ENCODE measurements at places on chromosomes 3 and 15.

DNA sequence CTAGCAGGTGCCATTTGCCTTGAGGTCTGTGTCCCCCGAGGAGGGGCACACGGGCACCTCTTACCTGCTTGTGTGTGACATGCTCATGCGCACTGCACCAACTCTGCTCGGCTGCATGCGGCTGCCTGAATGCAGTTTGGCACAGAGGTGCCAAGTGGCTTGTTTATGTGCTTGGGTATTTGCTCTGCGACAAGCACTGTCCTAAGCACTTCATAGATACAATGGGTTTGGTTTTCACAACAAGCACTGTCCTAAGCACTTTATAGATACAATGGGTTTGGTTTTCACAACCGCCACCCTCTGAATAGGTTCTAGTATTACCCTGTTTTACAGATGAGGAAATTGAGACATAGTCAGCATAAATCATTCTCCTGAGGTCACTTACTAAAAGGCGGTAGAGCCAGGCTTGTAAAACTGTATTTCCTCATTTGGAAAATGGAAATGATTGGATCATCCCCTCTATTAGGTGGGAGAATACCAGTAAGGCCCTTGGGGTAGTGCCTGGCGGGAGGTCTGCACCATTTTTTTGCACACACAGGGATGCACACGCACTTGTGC is 487 bp downstream of the ITIH4 start:
- H3K27ac ChIP-seq = no peak overlapping the region
- peaks cover 2% of the 10 kb centered on the region for H3K36me3 ChIP-seq
- no peak overlapping the region for H3K4me3 ChIP-seq

GRCh38 chr3:121690777-121691405 is 30.2 kb upstream of the HCLS1 start:
- no peak overlapping the region for H3K4me3 ChIP-seq
- DNase-seq = no peak
- H3K27me3 ChIP-seq = no peaks in the 10 kb centered on the region
- no peak overlapping the region for H3K27ac ChIP-seq
- H3K36me3 ChIP-seq = peaks cover 43% of the 10 kb centered on the region

DNA sequence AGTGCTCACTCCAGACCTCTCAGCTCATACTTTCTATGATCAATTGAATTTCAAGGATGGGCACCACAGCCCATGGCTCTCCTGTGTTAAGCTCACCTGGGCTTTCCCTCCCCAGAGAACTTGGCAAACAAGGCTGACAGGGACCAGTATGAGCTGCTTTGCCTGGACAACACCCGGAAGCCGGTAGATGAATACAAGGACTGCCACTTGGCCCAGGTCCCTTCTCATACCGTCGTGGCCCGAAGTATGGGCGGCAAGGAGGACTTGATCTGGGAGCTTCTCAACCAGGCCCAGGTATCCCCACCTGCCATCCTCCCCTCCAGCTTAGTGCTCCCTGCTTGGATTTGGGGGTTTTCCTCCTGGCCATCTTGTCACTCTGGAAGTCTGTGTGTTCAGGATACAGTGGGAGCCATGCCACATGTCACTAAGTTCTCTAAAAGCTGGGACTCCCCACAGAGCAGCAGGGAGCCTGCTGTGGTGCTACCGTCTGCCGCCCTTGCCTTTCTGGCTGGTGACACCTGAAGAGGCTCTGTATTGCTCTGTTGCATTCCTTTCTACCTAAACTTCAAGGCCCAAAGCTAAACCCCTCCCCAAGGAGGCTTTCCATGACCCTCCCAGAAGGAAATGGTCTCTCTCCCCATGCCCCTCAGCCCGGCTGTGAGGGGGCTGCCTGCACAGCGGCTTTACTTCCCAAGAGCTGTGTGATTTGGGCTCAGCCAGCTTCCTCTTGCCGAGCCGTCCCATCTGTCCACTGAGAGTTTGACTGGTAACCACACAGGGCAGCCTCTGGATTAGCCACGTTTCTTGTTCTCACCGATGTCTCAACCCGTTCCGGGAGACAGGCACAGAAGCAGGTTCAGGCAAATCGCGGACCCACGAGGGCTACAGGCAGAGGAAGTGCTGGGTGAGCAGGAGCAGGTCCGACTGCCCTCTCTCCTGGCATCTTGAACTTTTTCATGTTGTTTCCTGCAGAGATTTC is 10.8 kb downstream of the TF start:
- no peak overlapping the region for H3K27ac ChIP-seq
- H3K4me1 ChIP-seq = no peaks in the 10 kb centered on the region
- DNase-seq = no peak
- peaks cover 3% of the 10 kb centered on the region for H3K27me3 ChIP-seq

DNA sequence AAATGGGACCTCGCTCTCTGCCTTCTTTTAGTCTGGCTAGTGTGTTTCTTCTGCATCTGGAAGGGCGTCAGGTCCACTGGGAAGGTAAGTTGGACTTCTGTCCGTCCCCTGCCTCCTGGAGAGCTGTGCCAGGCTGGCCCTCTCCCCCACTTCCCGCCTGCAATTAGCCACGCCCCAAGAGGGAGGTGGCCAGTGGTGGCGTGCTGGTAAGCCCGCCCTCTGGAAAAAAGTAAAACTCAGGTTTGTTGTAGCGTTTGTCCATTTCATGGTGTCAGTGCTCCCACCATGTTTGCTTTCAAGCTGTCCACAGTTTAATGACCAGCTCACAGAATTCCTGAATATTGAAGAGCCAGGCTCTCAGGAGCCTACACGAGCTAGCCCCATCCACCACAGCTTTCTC is 55.6 kb downstream of the SLC6A6 start:
- peaks cover 20% of the 10 kb centered on the region for H3K4me1 ChIP-seq
- H3K27me3 ChIP-seq = peaks cover 8% of the 10 kb centered on the region
- H3K36me3 ChIP-seq = peaks cover 34% of the 10 kb centered on the region
- DNase-seq = peak; percentile 39
- no peak overlapping the region for H3K4me3 ChIP-seq
- peak overlapping the region; percentile 50 for H3K27ac ChIP-seq
